ENCODE measurements at places on chromosomes 3 and 15.

DNA sequence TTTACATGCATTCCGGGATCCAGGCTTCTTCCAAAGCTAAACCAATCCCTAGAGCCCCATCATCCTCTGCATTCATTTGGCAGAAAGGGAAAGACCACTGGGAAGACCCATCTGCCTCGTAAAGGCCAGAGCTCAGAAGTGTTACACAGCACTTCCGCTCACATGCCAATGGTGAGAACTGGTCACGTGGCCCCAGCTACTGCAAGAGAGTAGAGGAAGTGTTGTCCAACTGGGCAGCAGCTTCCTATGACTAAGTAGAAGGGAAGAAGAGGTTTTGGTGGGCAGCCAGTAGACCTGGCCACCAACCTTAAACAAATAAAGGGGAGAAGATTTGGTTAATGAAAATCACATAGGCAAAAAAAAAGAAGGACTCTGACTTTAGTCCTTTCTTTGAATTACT is 74.4 kb upstream of the PPP2R3A start:
- DNase-seq = peak; percentile 95

DNA sequence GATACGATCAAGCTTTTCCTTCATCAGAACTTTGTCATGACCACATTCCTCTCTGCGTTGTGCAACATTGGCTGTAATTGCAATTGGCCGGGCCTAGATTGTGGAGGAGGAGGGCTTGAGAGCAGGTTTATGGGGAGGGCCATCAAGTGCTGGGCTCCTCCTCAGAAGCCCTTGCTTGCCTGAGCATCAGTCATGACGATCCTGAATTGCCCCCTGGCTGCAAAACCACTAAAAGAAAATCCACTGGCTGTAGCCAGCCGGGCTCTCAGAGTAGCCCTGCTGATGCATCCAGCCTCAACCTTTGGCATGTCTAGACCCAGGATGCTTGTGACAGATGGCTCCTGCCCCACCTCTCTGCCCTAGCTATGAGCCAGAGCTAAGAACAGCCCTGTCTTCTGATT is 13.4 kb upstream of the TRH start:
- no peak for DNase-seq

DNA sequence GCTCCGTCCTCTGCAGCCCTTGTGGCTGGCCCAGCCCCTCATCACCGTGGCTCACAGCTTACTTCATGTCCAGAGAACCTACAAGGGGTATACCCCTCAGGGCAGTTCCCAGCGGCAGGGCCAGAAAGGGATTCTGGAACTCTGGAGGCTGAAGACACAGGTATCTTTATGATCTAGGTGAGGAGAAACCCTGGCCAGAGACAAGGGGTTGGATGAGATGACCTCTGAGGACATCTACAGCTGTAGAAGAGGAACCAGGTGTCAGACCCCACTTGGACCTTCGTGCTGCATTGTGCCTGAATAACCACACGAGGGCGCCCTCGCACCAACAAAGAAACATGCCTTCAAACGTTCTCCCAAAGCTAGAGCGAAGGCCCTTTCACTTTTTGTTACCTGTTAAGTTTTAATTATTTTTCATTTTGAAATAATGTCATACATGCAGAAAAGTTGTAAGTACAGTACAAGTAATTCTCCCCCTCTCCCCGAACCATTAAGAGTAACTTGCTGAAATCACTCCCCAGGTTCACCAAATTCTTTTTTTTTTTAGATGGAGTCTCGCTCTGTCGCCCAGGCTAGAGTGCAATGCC is 118.7 kb upstream of the SMAD3 start:
- peak; percentile 74 for DNase-seq

DNA sequence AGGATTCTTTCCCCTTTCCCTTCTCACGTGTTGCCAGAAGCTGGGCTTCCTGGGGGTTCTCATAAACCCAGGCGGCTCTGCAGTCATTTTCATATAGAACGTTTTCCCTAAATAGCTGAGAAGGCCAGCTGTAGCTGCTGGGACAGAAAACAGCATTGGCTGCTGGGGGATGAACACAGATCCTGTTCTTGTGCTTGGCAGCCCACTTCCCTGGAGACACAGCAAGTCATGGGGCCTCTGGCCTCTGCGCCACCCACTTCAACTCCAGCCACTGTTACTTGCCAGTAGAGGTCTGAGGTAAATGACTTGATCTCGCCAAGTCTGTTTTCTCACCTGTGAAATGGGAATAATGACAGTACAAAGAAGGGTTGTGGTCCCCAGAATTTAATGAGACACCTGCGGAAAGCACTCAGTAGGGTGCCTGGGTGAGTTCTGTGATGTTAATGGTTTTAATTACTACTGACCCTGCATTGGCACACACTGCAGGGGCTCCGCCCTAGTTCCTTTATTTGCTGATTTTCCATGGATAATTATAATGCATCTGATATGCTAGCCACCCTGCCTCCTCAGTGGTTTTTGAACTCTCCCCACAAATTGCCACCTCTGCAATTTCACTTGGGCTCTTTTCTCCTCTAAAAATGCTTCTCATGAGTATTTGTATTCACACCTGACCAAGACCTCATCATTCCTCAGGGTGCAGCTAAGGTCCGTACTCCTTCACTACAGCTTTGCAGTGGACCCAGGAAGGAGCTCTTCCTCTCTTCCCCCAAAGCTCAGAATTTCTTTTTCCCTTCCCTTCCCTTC is 274.7 kb downstream of the RPLP1 start:
- no peak for DNase-seq

DNA sequence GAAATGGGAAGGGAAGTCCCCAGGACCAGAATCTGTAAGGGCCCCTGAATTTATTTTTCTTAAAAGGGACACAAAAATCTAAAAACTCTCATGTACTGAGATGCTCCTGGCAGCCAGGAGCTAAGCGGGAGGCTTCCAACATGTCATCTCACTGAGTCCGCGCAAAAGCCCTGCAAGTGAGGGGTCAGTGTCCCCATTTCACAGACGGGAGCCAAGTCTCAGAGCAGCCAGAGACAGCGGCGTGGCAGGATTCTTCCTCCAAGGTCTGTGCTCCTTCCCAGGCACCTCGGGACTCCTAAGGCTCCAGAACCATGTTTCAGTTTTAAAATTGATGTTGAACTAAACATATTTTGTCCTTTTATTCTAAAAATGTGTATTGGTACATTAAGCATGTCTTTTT is 114.8 kb downstream of the ADCY5 start:
- DNase-seq = no peak

DNA sequence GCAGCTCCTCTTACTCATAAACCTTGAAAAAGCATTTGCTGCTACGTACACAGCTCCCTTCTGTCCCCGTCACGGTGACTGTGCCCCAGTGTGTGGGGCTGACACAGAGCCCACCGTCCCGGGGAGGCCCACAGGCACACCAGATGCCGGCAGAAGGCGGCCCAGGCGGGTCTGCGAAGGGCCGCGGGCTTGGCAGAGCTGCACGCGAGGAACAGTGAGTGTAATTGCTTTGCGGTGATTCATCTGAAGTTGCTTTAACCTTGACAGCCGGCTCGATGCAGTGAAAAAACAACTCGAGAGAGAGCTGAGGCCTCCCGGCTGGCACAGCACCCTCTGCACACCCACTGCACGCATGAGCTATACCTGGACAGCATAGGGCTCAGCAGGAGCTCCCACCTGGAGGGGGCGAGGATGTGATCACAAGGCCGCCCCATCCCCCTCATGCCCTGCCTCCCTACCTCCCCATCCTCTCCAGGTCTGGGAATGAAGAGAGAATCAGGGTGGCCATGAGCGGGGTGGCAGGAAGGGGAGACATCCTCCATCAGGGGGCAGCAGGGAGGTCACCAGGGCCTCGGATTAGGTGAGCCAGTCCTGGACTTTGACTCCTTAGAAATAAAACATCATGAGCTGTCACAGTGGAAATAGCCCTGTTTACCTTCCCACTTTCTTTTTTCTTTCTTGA is 172.7 kb downstream of the MEGF11 start:
- DNase-seq = peak; percentile 55

DNA sequence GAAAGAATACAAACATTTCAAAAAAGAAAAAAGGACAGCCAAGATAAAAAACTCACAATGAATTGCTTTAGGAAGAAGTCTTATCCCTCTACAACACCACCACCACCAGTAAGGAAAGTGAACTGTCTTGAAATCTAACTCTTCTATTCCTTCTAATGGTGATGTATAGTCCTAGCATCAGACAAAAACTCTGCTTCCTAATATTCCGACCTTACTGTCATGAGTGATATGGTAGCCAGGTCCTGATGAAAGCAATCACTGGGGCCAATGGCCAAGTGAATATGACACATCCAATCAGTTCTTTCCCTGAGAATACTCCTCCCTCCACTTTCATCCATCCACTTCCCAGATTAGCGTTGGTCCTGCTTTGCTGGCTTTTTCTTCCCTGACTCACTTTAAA is 14.8 kb downstream of the GK5 start:
- no peak for DNase-seq

GRCh38 chr3:172701751-172702150 is 9.1 kb downstream of the NCEH1 start:
- DNase-seq = no peak

- DNase-seq = no peak
Observed at GRCh38 chr3:50610181-50610971, 1.2 kb downstream of the CISH start.

DNA sequence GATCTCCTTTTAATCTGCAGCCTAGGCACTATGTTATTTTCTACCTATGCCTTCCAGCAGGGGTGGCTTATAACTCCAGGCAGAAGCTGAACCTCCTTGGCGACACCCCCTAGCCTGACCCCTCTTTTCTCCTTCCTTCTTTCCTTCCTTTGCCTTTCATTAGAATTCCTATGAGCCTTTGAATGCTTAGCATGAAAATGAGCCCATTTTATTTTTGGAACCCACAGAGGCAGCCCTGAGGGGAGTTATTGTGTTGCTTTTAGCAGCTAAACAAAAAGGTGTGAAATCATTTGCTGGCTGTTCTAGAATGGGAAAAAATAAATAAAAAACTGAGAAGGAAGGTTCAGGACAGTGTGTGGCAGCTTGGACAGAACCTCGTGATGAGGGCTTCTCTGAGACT is 164.6 kb upstream of the ICE2 start:
- no peak for DNase-seq

- DNase-seq = peak; percentile 71
Observed at GRCh38 chr3:71584394-71585011, 975 bp upstream of the FOXP1 start.

- DNase-seq = no peak
Observed at GRCh38 chr3:128550113-128550440, 57.1 kb upstream of the GATA2 start.

- no peak for DNase-seq
Observed at GRCh38 chr3:49266410-49267095, 10.5 kb downstream of the C3orf62 start.

DNA sequence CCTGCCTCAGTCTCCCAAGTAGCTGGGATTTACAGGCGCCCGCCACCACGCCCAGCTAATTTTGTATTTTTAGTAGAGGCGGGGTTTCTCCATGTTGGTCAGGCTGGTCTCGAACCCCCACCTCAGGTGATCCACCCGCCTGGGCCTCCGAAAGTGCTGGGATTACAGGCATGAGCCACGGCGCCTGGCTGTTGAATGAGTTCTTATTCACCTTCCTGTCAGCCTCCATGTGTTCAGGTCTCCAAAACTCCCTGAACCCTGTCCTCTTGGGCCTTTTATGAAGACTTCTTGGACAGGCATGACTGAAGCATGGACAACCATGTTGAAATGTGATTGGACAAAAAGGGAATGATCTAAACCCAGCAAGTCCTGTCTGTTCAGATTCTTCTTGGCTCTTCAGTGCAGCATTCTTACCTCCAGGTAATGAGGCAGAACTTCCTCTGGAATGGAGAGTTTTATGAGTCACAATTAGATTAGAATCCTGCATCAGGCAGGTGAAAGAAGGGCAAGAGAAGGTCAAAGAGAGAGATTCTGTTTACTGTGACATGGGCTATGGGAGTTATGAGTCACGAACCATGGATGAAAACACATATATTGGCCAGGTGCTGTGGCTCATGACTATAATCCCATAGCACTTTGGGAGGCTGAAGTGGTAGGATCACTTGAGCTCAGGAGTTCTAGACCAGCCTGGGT is 23.1 kb upstream of the EIF4A2 start:
- peak; percentile 80 for DNase-seq

GRCh38 chr3:79285380-79285779 is 482.4 kb downstream of the ROBO1 start:
- no peak for DNase-seq

DNA sequence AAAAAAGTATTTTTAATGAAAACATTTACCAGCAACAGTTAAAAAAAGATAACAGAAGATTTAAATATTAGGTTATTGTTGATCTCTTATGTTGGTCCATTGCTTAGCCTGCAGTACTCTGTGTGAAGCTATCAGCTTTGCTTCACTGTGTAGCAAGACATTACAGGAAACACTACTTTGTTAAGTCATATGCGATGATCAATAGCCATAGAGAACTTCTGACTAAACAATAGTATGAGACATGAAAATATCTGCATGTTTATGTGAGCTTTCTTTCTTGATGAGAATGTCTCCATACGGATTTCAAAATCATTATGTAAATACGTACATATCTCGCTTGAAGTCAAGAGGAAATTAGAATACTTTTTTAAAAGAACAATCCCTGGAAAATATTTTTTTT is 27.0 kb upstream of the CAPN3 start:
- no peak for DNase-seq

DNA sequence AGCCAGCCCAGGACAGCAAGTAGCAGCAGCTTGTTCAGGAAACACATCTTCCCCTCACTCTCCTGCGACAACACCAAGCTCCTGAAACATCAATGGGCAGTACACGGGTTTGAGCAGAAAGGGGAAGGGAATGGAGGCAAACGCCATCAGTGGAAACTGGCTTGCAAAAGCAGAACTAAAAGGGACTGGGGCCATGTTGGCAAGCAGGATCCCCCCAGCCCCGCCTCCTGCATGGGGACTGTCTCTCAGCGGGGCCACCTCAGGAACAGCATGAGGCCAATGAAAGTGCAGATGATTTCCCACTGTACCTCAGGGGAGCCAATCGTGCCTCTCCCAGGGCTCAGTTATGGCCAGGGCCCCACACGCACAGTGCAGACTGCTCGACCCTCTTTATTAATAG is 6.8 kb downstream of the CDAN1 start:
- no peak for DNase-seq

DNA sequence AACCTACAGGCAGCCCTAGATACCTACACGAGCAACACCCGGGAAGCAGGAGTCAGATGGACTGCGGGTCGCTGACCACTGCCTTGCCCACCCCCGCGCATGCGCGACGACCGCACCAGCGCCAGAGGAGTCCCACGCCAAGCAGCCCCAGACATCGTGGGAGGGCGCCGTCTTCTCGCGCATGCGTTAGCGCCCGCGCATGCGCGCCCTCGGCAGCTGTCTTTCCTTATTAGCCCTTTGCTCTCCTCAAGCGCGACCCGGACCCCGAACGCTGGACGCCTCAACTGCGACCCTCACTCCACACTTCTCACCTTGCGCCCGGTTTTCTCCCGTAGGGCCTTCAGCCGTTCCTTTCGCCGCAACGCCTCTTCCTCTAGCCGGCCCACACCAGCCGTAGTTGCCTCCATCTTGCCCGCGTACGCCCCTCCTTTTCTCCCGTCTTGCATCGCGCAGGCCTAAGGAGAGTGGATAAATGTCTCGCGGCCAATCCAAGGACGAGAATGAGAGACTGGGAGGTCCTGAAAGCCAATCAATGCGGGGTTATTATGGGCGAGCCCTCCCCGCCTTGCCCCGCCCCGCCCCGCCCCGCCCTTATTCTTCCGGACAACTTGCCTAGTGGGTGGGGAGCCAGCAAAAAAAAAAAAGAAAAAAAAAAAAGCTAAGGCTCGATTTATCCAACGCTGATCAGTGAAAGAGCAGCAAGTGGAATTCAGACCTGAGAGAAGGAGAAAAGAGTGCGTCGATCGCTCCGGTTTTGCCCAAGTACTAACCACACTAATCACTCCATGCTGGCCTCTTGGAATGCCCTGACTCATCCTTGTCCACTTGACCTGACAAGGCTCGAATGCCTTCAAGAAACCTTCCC is at the start of gene CCDC12:
Gene CCDC12 (minus strand): TSS at position 420 of the 865 bp plus-strand sequence. CDS start 13 bp downstream, at position 407.
- DNase-seq = peak; percentile 99

Data from HT1080 (cell line).